ENCODE measurements at places on chromosomes 11 and 22.
A peak's percentile ranks its signal among the peaks of the same experiment; 100 is the strongest.

DNA sequence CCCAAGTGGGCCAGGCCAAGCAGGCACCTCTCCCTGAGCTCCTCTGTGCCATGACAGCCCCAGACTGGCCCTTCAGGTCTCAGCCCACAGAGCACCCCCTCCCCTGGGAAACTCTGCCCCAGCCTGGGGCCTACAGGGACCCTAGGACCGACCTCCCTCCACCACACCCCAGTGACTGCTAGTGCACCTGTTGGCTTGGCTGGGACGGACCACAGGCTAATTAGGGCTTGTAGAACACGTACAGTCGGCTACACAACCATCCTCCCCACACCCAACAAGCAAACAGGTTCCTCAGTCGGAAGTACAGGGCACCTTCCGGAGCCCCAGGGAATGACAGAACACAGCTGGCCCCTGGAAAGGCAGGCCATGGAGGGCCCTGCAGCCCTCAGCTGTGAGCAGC lies 4.3 kb downstream of the SBF1 start:
- no peak overlapping the region for H3K27ac ChIP-seq
- H3K4me3 ChIP-seq: no peak overlapping the region
- no peaks in the 10 kb centered on the region for H3K36me3 ChIP-seq
- H3K4me1 ChIP-seq: peaks cover 14% of the 10 kb centered on the region

DNA sequence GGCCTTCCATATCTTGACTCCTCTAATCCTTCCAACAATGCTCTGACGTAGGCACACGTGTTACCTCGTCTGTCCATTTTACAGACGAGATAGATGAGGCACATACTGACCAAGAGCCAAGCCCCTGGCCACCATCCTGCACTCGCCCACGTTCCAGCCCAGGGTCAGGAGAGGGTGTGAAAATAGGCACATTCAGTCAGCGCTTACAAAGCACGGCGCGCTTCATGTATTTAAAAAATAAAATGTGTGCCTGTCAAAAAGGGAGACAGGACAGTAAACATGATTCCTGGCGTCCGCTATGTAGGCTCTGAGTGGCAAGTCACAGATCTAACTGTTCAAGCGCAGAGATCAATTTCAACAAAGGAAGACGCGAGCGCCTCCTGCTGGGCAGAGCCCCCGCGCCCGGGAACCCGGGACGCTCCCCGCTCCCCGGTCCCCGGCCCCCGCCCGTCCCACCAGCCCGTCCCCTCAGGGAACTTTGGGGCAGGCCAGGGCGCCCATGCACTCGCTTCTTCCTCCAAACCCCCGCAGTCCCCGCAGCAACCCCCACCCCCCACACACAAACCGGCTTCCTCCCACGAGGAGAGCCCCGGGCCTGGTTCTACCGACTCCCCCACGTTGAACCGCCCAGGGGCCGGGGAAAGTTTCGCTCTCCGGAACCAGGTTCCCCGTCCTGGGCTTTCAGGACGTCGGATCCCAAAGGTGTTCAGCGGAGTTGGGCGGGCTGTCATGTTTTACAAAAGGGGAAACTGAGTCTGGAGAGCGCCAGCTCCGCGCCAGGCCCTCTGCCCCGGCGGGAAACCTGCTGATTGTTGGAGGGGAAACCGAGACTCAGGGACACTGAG lies 10.4 kb upstream of the C1QTNF6 start:
- H3K4me3 ChIP-seq: peak overlapping the region; percentile 60
- DNase-seq: peak; percentile 88
- H3K27ac ChIP-seq: peak overlapping the region; percentile 27
- H3K36me3 ChIP-seq: no peaks in the 10 kb centered on the region
- H3K27me3 ChIP-seq: no peaks in the 10 kb centered on the region
- no peaks in the 10 kb centered on the region for H3K4me1 ChIP-seq

DNA sequence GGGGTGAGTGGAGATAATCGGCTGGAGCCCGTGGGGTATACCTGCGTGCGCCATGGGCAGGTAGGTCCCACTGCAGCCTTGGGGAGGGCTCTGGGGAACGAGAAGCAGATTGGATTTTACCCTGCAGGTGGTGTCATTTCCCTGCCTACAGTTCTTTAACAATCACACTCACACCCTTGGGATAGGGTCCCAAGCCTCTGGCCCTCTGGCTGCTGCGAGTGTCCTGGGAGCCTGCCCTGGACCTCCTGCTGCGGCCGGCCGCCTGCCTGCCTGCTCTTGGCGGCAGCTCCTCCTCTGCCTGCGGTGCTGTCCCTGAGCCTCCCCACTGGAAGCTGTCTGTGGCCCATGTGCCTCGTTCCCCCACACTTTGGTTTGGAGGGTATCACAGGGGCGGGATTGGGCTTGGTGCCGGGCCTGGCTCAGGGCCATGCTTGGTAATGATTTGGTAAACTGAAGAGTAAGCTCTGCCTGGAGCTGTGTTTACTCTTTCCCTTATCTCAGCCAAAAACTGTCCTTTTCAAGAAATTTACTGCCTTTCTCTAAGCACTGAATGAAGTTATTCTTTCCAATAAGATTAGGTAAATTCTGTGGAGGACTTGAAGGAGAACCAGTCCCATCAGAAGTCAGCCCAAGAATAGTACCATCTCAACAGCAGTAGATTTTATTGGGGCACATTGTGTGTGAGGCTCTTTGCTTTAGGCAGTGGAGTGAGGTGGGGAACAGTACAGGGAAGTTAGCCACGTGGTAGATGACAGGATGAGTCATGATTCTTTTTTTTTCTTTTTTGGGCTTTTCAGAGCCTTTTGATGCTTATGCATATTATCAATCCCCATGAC lies 53.7 kb downstream of the TBC1D22A start:
- no peak for DNase-seq
- H3K27ac ChIP-seq: no peak overlapping the region
- H3K27me3 ChIP-seq: no peaks in the 10 kb centered on the region
- H3K4me3 ChIP-seq: no peak overlapping the region

DNA sequence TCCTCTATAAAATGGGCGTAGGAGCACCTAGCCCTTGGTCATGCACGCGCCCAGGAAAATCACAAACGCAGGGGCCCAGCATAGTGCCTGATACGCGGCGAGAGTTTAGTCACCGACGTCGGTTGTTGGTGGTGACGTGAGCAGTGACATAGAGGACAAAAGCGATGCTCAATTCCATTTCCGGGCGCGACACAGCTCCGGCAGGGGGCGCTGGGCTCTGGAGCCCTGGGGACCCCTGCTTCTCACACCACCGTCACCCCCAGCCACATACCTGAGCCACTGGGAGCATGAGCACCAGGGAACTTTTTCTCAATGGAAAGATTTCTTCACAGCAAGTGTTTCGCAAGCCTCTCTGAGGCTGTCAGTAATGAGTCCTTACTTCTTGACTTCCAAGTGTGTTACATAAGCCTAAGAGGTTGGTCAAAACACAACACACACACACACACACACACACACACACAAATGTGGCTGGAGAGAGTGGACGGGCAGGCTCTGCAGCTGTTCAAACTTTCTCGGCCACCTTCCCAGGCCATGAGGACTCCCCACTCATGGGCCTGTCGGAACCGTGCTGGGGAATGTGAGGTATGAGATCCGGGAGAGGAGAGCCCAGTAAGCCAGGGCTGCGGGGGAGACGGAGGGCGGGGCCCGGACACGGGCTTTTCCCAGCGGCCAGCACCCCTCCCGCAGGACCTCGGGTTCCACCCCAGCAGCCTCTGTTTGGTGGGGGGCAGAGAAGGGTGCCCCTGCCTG lies 36.9 kb upstream of the LINC01488 start:
- DNase-seq: peak; percentile 79
- no peaks in the 10 kb centered on the region for H3K36me3 ChIP-seq
- H3K27me3 ChIP-seq: no peaks in the 10 kb centered on the region
- H3K27ac ChIP-seq: no peak overlapping the region
- H3K4me3 ChIP-seq: no peak overlapping the region

DNA sequence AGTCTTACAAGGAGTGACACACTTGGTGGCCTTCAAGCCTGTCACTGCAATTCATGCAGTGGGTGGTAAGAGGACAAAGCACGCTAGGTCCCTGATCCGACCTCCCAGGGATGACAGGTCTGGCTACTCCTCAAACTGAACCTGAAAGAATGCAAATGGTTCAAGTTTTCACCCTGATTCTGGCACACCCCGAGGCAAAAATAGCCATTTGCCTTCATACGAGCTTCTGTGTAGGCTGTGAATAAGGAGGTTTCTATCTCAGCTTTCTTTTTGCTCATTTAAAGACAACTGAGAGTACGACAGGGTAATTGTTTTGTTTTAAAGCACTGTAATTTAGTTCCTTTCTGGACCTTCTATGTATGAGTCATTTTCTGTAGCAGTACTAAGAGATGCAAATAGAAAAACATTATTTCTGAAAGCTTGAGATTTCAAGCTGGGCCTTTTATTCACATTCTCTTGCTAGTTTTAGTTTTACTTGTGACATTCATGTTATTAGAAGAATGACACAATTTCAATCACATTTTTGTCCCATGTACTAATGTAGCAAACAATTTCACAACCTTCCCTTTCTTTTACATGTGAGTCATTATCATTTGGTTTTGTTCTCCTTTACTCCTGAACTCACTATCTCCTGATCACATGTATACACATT lies 56.6 kb upstream of the FDX1 start:
- no peak for DNase-seq
- no peaks in the 10 kb centered on the region for H3K36me3 ChIP-seq
- H3K27me3 ChIP-seq: no peaks in the 10 kb centered on the region
- H3K4me1 ChIP-seq: peaks cover 4% of the 10 kb centered on the region

DNA sequence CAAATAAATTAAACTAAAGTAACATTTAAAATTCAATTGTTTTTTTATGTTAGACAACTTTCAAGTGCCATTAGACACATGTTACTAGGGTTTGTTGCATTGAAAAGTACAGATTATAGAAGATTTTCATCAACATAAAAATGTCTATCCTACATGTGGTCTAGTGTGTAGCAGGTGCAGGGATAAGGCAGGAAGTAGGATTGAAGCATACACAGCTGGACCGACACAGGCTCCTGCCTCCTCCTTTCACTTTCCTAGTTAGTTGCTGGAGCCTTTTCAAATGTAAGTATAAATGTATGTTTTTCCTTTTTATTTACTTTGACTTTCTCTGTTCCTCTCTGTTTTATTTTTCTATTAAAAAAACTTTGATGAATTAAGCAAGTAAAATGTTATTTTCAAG lies 246.9 kb upstream of the LUZP2 start:
- no peak for DNase-seq
- H3K27me3 ChIP-seq: no peaks in the 10 kb centered on the region
- no peaks in the 10 kb centered on the region for H3K4me1 ChIP-seq
- H3K4me3 ChIP-seq: no peak overlapping the region
- no peak overlapping the region for H3K27ac ChIP-seq

DNA sequence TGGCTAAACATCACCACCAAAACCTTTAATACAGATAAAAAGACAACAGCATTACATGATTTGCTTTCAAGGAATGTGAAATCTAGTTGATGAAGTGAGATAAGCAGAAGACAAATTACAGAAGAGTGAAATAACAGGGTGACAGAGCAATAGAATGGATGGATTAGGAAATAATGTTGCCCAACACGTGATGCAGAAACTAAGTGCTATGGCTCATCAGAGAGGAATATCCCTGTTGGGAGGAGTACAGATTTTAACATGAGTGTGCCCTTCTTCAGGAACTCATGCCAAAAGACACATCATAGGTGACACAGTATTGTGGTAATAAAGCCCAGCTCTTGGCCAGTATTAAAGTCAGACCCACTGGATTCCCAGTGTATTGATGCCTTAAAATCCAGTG lies 176.6 kb upstream of the RAG2 start:
- peaks cover 3% of the 10 kb centered on the region for H3K4me1 ChIP-seq
- H3K4me3 ChIP-seq: no peak overlapping the region
- H3K27me3 ChIP-seq: no peaks in the 10 kb centered on the region
- DNase-seq: no peak

GRCh38 chr11:69053546-69054396 lies 5.0 kb downstream of the TPCN2 start:
- H3K4me1 ChIP-seq: peaks cover 8% of the 10 kb centered on the region
- H3K27ac ChIP-seq: no peak overlapping the region
- no peaks in the 10 kb centered on the region for H3K27me3 ChIP-seq
- no peak for DNase-seq

DNA sequence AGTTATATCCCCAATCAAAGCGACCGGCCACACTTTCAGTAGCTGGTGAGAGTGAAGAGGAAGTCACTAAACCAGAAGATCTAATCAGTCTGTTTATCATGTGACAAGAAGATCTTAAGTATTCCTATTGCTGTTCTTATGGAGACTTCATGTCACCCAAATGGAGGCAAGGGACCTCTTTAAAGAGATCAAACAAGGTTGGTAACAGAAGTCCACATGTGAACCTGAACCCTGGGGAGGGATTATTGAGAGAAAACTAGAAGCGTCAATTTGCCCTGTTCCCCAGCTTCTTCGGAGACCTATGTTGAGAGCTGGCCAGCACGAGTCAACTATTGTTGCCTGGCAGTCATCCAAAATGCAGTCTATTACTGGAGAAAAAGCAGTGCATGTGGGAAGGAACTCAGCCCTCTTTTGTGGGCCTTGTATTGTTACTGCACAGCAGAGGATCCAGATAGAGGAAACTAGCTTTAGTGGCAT lies 76.9 kb upstream of the CTSC start:
- peaks cover 8% of the 10 kb centered on the region for H3K4me1 ChIP-seq
- no peak overlapping the region for H3K27ac ChIP-seq
- H3K4me3 ChIP-seq: no peak overlapping the region
- no peaks in the 10 kb centered on the region for H3K27me3 ChIP-seq

DNA sequence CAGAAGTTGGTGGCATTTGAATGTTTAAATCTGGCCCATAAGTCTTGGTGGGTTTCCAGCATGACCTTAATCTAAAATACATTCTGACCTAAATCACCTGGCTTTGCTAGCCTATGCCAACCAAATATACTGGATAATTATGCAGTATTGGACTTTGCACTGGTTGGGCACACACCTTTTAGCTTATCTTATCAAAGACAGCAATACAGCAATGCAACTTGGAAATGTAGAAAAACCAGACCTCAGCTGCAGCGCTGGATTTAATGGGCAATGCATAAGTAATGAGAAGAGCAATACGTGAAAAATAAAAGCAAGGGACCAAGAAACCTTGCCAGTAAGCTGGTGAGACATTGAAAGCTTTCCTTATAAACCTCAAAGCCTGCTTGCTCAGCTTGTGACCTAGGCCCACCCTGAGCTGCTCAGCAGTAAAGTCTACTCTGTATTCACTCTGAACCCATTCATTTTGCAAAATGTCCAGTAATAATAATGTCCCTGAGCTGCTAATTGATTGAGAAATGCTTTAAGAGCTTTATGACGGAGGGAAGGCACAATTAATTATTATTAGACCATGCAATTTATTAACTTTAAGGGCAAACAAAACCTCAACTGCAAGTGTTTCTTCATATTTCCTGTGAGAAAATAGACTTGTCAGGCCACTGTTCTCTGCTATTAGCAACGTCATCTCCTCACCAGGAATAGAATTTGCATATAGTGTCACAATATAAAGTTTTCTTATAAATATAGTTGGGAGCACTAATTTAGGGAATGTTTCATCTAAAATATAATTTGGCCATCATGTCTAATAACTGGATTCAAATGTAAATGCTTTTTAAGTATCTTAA lies 49.4 kb upstream of the CEP295 start:
- DNase-seq: no peak
- H3K4me1 ChIP-seq: peaks cover 4% of the 10 kb centered on the region
- no peaks in the 10 kb centered on the region for H3K27me3 ChIP-seq
- no peak overlapping the region for H3K27ac ChIP-seq
- no peak overlapping the region for H3K4me3 ChIP-seq

Data from neural progenitor cell (in vitro differentiated cells).